ENCODE measurements at places on chromosomes 2 and 18.

- no peak for DNase-seq
These were observed at the start of gene INHA for GRCh38 chr2:219572237-219573001. Gene INHA, plus strand, starts transcription at chr2:219572310. Its CDS starts 65 bp downstream, at chr2:219572375.

GRCh38 chr2:41791523-41791922 is 256.3 kb upstream of the PKDCC start:
- DNase-seq = no peak

GRCh38 chr18:55833543-55833942 is 245.6 kb upstream of the TCF4 start:
- no peak for DNase-seq

GRCh38 chr2:175432793-175433192 is 251.3 kb upstream of the ATP5MC3 start:
- DNase-seq = no peak

DNA sequence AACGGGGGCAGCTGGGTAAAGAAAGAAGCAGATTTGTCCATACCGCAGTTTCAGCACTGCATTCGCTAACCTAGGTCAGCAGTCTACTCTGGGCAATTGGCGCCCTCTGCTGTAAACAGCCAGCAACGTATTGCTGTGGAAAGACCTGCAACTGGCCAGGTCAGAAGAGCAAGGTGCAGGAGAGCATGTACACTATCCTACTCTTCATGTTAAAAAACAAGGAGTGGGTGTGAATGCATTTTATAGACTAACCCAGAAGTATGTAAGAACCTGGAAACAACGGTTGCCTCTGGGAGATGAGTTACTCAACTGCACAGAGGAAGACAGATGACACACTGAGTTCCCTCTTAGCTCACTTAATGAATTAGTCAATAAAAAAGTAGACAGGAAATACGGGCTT is 6.2 kb downstream of the MRPS5 start:
- DNase-seq = peak; percentile 76

DNA sequence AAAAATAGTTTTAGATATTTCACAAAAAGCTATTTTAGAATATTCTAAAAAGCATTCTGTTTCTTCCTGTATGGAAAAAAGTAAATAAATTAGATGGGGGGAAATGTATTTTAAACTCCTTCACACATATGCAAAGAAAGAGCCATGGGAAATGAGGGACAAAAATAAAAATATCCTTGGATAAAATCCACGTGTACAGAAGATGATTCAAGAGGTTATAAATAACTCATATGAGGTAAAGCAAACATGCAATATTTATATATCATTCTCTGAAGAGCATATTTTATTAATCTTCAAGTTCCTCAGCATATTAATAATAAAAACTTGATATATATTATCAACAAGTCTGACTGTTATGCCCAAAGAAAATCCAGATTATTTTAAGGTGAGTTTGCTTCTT is 8.8 kb upstream of the GFPT1 start:
- no peak for DNase-seq

DNA sequence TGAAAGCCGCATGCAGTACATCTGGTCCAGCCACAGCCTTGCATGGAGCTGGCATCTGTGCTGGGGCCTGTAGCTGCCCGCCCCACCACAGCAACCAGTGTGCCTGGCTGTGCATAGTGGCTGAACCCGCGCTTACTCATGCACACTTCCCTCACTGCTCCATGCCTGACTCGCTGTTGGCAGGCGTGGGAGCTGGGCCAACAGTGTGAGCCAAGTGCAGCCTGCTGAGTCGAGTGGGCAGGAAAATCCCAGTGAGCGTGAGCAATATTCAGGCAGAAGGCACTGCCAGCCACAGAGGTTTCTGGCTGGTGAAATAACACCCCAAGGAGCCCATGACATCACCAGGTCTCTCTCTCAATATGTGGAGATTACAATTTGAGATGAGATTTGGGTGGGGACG is 1674.1 kb upstream of the TMEFF2 start:
- DNase-seq = no peak
